ENCODE measurements at places on chromosomes 12 and 14. TPM values are rescaled to one million over a fixed set of nuclear protein-coding genes. Genes with fewer than 3 reads are reported as not detected.

The MYH6 gene
- 0.59 TPM for total RNA-seq

The HRK gene
- not detected for total RNA-seq

The RNF10 gene
- 170 TPM for total RNA-seq

The OLR1 gene
- not detected for total RNA-seq

The WIF1 gene
- not detected for total RNA-seq

The BEGAIN gene
- total RNA-seq: 2.5 TPM

The VDR gene
- 305 TPM for total RNA-seq

The LIMA1 gene
- 68.4 TPM for total RNA-seq

The KRT82 gene
- total RNA-seq: not detected
